BE2C (cell line): ENCODE measurements at places on chromosomes 5 and 9.

DNA sequence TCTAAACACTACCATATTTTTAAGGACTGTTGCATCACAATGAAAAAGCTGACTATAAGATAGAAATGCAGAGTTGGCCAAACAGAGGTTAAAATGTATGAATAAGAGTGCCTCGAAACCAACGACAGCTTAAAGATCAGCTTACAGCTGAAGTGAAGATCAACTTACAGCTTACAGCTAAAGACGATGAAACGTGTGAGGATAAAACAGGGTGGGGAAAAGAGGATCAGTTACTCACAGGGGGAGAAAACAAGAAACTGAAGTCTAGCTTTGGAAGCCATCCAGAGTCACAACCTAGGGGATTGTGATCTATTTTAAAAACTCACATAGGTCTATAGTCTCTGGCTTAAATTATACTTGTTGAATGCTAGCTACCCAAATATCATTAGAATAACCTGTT is 220.0 kb downstream of the SNCAIP start:
- no peak for DNase-seq

DNA sequence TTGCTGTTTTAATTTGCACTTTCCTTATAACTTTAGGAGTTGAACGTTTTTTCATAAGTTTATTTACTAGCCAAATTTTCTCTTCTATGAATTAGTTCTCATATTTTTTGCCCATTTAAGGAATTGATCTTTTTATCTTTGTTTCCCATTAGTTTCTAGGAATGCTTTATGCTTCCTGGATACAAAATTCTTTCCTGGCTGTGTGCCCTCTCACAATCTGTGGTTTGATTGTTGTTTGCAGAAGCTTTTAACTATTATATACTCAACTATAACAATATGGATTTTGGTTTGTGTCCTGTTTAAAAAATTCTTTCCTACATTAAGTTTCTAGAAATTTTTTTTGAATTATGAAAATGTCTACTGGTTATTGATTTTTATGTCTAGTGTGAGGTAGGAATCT is 206.3 kb downstream of the CSNK1G3 start:
- DNase-seq = no peak

DNA sequence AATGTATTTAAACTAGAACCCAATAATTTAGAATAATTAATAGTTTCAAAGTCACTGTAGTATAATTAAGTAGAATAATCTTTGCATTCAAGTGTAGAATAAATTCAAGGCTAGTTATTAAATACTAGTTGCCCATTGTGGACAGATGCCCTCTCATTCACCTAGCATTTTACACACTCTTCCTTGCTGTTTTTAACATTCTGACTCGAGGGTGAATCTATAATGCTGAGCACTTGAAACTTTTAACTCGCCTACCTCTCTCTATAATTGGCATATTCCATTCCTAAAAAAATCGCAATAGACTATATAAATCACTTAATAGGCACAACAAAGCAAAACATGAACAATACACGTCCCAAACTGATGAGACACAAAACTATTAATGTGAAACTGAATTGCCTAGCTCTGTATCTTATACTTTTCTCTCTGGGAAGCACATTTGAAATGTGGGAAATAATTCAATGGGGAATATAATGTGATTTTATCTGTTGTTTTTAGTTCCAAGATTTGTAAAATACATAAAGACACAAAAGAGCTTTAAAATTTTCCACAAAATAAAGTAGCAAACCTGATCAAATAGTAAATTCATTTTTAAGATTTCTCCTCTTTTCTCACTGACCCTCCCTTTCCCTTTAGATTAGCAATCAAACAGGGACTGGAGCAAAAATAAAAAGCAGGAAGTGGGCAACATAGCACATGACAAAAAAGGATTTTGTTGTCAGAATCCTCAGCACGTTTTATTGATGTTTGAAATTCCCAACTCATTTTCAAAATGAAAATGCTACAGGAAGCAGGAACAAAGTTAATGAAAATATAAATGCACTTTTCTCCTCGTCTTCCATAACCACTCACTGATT is 295.6 kb downstream of the PDE4D start:
- no peak for DNase-seq

DNA sequence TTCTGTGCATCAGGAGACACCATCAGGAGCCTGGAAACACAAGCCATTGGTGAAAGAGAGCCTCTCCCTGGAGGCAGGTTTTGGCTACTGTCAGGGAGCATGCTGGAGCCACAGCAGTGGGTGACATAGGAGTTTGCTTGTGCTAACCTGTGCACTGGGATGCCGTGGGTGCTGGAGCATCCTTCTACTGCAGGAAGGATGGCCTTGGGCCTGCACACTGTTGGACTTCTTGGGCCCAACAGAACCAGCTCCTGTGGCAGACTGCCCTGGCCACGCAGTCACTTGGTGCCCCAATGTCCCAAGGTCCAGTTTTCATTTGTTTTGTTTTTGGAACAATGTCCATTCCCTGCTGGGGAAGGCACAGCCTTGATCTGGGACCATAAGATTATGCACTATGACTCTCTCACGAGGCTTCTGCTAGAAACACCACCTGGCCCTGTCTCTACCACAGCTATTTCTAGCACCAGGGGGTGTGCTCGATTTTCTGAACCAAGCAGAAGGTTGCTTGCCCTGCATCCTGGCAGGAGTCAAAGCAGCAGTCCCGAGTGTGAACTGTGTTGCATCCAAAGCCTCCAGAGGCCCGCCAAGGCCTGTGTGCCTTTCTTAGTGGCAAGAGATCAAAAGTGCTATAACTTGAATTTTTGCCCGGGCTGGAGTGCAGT is 5.5 kb upstream of the LTC4S start:
- DNase-seq = no peak

- DNase-seq = no peak
These were observed 139.9 kb downstream of the PDE4D start for GRCh38 chr5:59753599-59753998.

DNA sequence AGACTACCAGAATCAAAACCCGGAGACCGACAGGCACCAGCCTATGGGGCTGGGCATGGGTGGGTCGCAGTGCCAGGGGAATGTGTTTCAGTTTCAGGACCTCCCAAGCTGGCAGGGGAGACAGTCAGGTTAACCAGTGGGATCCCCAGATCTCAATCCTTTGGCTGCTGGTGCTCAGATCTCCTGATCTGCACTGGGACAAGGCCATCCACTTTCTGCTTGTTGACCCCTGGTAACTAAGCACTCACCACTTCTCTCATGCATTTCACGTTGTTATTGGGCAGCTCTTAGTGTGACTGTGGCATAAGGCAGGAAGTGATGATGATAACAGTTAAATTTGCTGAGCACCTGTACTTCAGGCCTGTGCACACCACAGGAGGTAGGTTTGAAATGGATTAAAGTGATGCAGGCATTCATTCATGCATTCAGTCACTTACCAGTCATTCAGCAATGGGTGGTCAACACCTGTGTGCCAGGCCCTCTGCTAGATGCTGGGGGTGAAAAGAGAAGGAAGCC is 42.1 kb upstream of the STXBP1 start:
- DNase-seq = no peak

GRCh38 chr9:92944921-92945320 is 2.4 kb upstream of the FGD3 start:
- DNase-seq = no peak

DNA sequence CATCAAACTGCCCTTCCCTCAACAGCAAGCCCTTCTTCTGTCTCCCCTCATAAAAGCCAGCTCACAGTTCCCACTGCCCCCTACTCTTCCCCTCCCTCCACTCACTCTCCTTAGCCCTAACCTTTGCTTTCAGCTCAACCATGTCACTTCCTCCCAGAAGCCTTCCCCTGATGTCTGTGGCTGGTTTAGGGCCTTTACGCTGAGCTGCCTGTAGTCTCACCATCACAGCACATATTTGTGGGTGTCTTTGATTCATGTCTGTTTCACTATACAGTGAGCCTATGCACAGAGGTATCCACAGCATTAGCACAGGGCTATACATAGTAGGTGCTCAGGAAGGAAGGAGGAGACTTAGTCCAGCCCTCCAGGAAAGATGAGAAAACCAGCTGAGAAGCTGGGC is 34.7 kb downstream of the C9orf50 start:
- DNase-seq = no peak
